ENCODE measurements at places on chromosomes 2 and 18.

- DNase-seq: no peak
Measured at GRCh38 chr2:194992648-194993047, 664.4 kb upstream of the SLC39A10 start.

GRCh38 chr18:8673256-8674209 lies 31.8 kb upstream of the MTCL1 start:
- no peak for DNase-seq

DNA sequence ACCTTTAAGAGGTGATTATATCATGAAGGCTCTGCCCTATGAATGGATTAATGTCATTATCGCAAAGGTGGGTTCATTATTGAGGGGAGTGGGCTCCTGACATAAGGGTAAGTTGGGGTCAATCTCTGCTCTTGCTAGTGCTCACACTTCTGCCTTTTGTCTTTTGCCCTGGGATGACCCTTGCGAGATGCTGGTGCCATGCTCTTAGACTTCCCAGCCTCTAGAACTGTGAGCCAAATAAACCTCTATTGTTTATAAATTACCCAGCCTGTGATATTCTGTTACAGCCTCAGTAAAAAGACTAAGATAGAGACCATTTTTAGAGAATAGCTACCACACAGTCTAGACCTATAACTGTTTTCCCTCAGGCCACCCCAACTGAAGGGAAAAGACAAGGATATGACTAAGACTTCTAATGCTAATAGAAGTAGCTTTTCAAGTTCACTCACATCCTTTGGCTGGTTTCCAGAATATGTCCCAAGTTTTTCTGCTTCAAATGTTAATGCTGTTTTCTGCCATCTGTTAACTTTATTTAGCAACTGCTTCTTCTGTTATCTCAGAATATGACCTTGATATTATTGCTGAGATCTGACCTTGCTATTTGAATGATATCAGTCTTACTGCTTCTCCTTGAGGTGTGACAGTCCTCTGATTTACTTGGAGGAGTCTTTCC lies 65.1 kb upstream of the STAM2 start:
- no peak for DNase-seq

DNA sequence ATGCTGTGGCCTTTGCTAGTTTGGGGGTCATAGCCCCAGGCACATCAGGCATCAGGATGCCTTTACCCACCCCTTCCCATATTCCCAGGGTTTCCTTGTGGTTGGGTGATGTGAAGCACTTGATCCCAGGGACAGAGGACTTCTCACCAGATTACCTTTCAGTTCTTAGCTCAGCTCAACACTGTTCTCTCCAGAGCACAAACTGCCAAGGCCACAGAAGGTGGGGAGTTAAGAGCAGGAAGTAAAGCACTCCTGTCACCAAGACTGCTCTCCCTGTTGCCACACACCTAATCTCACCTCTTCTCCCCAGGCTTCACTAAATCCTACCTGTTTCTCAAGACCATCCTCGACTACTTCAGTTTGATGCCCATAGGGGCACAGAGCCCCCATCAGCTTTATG lies 25.9 kb downstream of the FHOD3 start:
- no peak for DNase-seq

All from activated CD4-positive, alpha-beta T cell treated with anti-CD3 and anti-CD28 coated beads, Interleukin-2, amount 50 U/mL, for 24 hours (primary cell).